Skeletal muscle cell (primary cell): ENCODE measurements at places on chromosomes 7 and 10.

- DNase-seq: no peak
Measured at GRCh38 chr7:149373089-149373488, 87.8 kb downstream of the ZNF777 start.

DNA sequence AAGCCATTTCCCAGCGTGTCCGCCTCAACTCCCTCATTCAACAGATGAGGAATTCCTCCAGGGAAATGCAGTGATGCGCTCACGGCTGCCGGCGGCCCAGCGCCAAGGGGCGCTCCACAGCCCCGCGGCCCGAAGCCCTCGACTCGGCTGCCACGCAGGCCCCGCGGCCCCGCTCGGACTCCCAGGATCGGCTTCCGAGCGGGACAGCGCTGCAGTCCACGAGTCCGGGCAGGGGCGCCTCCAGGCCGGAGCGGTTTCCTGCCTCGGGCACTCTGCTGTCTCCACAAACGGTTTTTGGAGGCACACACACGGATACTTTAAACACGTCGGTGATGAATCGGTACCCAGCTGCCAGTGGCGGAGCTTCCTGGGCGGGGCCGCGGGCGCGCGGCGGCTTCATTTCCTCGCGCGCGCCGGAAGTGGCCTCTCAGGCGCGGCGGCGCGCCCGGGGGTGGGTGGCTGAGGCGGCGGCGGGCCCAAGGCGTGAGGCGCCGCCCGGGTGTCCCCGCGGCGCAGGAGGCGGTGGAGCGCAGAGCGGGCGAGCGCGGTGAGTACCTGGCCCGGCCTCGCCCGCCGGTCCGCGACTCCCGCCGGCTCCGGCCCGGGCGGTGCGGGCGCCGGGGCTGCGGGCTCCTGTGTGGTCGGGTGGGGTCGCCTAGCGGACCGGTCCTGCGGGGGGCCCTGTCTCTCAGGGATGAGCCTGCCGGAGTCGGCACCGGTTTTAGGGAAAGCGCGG, at the start of gene CSGALNACT2:
Gene CSGALNACT2 (plus strand): TSS at position 425 of the 736 bp plus-strand sequence. CDS start 16,705 bp downstream, outside the sequence.
- DNase-seq: peak; percentile 50

DNA sequence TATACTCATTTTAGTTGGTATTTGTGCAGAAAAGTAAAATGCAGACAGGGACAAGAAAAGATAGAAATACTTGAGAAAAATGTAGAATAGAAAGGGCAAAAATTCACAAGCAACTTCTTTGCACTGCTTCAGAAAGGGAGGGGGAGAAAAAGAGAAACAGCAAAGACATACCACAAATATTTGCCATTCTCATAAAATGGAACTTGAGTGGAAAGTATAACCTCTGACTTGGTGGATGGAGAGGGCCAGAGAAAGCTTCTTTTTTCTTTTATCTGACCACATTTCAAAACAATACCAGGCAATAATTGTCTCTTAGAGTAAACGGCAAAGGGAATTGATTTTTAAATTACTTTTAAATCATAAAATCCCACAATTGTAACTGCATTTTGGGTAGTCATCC, 35.8 kb upstream of the TRUB1 start:
- DNase-seq: no peak

GRCh38 chr10:86942441-86943315, 14.7 kb downstream of the MMRN2 start:
- no peak for DNase-seq

- no peak for DNase-seq
Measured at GRCh38 chr7:68485253-68485917, 1112.9 kb upstream of the AUTS2 start.

- no peak for DNase-seq
Measured at GRCh38 chr7:22488643-22489462, 11.1 kb downstream of the STEAP1B start.

DNA sequence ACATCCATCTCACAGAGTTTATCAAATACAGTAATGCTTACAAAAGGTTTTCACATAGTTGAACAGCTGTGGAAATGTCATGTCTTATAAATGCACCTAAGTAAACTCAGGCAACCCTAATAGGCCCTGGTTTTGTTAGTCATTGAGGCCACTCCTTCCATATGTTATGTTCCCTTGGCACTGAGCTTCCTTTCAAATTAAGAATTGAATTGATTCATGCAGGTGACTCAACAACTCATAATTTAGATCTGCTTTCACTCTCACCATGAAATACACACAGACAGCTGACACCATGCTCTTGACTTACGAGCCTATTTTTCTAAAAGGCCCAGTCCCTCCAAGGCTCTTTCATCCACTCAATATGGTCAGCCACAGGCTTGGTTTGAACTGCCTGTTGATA, 476.9 kb downstream of the KCNMA1 start:
- DNase-seq: peak; percentile 84

- DNase-seq: peak; percentile 65
Measured at GRCh38 chr7:24732646-24733413, 24.4 kb downstream of the GSDME start.

GRCh38 chr10:68625316-68625921, 65.3 kb downstream of the TET1 start:
- DNase-seq: no peak

- DNase-seq: peak; percentile 3
Measured at GRCh38 chr7:104793066-104793465, 220.9 kb upstream of the KMT2E start.

- DNase-seq: peak; percentile 4
Measured at GRCh38 chr10:81027223-81027622, 489.5 kb downstream of the SH2D4B start.

- DNase-seq: no peak
Measured at GRCh38 chr10:123673198-123673597, 7.0 kb downstream of the GPR26 start.

DNA sequence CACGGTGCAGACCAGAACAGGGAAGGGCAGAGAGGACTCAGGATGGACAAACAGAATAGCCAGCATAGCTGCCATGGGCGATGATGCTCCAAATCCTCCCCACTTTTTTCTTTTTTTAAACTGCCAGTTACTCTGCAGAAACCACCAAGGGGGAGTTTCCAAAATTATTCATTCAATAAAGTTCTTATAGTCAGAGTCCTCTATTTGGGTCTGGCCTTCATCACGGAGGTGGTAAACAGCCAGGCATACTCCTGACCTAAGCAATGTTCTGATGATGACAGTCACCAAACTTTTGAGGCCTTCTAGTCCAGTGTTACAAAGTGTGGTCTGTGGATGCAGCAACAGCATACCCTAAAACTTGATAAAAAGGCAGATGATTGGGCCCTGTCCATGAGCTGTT, 12.3 kb downstream of the RAPGEF5 start:
- DNase-seq: no peak

GRCh38 chr10:113069595-113069994, 119.5 kb downstream of the TCF7L2 start:
- no peak for DNase-seq

DNA sequence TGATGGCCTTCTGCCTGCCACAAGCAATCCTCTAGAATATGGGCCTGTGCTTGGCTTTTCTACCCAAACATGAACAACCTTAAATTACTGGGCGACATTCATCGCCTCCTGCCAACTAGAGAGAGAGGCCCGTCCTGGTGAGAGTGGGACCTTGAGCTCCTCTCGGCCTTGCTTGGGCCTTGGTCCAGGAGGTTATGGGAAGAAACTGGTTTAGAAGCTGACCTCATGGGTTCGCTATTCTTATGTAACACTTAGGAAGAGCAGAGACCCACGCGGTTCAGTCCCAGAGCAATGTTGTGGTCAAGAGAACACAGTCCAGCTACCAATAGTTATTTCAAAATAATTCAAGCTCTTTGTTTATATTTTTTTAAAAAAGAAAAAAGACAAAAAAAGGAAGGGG, 176.3 kb upstream of the ZNF32 start:
- DNase-seq: no peak

DNA sequence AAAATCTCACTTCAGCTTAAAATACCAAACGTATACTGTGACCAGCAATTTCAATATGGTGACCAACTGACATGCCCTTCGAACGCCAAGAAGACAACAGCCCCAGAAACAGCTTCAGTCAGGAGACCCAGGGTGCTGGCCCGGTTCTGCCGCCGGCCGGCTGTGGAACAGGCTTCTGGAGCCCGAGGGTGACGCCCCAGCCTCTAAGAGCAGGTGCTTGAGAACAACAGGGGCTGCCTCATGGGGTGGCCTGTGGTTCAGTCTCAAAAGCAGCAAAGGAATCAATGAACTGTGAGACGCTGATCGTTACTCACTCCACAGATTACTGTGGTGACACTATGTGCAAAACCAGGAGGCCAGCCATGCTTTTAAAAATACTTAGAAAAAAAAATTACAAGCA, 17.3 kb downstream of the GPER1 start:
- no peak for DNase-seq

GRCh38 chr7:119578116-119578515, 694.9 kb upstream of the KCND2 start:
- no peak for DNase-seq

DNA sequence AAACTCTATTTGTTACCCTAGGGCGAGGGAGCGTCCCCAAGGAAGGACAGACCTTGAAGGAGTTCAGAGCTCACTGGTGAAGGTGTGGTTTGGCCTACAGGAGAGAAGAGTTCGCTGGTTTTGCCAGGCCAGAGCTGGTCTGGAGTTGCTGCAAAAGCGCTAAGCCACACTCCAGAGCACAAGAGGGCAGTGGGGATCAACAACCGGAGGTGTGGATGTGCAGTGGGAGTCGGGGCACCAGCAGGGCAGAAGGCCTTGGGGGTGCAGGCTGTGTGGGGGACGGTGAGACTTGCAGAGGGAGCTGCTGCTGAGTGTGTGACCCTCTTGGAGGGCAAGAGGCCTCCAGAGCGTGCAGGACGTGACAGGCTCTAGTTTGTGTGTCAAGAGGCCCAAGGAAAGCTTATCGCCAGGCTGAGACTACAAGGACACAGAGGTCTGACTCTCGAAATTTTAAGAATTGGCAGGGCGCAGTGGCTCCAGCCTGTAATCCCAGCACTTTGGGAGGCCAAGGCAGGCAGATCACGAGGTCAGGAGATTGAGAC, 14.3 kb upstream of the CUL1 start:
- DNase-seq: no peak

DNA sequence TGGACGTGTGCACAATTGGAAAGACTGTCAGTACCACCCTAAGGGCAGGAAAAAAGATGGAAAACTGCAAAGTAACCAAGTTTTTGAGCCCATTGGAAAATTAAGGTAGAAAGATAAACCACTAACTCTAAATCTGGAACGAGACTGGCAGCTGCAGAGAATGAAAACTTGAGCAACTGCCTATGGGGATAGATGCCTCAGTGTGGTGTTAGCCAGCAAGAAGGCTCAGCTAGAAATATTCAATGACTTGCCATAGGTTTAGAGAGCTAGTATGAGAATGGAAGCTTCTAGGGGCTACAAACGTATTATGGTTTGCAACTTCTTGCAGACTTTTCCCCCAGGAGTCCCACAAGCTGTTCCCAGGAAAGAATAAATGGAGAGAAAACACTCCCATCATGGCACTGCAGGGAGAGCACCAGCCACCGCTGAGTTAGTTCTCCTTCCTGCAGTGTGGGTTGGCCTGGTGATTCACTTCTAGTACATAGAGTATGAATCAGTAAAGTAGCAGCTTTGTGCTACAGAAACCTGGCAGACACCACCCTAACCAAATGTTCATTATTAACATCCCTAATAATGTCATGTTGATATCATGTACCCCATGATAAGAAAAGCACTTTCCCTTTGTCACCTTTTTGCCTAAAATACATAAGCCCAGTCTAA, 372.4 kb upstream of the VWC2 start:
- no peak for DNase-seq

DNA sequence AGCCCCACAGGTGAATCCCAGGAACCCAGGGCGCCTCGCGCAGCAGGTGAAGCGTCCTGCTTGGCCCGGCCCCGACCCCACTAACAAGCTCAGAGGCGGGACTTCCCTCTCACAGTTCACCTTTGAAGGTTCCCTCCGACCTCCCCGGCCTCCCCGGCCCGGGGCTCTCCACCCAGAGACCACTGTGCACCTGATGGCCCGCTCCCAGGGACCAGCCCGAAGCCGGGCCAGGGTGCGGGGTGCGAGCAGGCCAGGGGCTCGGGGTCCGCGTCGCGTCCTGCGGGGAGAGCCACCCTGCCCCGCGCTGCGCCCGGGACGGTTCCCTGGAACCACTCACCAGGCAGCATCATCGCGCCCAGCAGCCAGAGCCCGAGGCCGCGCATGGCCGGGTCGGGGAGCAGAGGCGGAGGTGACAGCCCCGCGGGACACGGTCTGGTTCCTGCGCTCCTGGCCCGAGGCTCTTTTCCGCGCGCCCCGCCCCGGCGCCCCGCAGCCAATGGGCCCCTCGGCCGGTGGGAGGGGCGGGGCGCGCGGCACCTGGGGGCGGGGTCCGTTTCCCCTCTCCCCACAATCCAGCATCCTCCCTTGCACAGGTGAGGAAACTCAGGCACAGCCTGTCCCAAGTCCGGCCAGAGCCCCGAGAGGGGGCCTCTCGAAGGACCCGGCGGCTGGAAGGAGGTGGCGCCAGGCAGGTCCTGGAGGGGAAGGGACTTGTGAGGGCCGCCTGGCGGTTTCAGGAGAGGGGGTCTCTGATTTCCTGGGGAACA, at the start of gene ADAM8:
Gene ADAM8 (minus strand): TSS at position 434 of the 767 bp plus-strand sequence. CDS start 51 bp downstream, at position 383.
- no peak for DNase-seq

DNA sequence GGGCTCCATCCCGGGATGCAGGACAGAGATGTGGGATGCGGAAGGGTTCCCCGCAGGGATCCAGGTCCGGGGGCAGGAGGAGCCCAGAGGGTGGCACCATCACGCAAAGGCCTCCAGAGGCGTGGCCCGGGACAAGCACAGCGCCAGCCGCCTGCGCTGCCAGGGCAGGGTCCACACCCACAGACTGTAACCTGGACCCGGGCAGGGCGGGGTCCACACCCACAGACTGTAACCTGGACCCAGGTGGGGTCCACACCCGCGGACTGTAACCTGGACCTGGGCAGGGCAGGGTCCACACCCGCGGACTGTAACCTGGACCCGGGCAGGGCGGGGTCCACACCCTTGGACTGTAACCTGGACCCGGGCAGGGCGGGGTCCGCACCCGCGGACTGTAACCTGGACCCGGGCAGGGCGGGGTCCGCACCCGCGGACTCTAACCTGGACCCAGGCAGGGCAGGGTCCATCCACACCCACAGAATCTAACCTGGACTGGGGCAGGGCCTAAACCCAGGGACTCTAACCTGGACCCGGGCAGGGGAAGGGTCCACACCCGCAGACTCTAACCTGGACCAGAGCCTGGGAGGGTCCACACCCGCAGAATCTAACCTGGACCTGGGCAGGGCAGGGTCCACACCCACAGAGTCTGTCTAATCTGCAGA, 37.5 kb upstream of the SUN1 start:
- no peak for DNase-seq

- no peak for DNase-seq
Measured at GRCh38 chr7:4274286-4274685, 407.8 kb upstream of the FOXK1 start.

DNA sequence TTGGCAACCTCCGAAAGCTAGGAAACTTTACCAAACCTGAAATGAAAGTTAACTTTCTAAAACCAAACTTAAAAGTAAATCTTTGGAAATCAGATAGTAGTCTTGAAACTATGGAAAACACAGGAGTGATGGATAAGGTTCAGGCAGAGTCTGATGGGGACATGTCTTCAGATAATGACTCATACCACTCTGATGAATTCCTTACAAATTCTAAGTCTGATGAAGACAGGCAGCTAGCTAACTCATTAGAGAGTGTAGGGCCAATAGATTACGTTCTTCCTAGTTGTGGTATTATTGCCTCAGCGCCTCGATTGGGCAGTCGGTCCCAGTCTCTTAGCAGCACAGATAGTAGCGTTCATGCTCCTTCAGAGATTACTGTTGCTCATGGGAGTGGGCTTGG, 45.9 kb downstream of the MCMBP start:
- DNase-seq: no peak
